ENCODE measurements at places on chromosomes 6 and 20.

DNA sequence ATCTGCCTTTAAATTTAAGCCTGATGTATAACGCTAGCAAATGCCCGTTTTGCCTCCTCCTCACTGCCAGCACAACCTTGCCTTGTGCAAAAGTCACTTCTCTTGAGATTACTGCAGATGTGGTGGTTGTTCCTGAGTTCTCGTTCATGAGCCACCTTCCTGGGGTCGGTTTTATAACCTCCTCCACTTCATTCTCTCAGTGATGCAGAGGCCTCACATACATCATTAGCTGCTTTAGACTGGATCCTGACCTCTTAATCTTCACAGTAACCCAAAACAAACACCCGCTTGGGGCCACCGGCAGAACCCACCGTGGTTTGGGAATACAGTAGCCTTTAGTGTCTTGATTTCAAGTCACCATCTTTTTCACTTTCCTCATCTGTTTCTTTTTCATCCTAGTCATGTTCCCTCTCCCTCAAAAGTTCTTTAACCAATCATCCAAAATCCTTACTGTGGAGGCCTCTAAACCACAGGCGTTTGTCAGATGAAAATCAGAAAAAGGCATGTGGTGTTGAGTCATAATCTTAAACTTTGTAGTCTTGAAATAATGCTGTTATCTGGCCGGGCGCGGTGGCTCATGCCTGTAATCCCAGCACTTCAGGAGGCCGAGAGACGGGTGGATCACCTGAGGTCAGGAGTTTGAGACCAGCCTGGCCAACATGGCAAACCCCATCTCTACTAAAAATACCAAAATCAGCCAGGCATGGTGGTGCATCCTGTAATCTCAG is 430.3 kb upstream of the SOX4 start:
- DNase-seq, result peak; percentile 65

DNA sequence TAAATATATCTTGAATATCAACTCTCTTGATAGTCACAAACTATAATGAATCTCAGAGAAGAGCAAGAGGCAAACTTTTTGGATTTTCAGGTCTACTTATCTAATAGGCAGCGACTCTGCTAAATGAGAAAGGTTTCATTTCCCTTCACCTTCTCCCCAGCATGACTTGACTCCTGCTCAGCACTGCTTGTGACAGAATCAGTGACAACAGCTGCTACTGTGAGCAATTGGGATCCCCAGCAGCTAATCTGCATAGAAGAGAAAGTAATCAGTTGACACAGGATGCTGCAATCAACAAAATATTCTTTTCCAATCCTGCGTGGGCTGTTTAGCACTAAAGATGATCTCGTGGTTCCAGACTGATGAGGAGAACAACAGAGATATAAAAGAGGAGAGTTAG is 205.5 kb downstream of the MMUT start:
- DNase-seq, result no peak

GRCh38 chr6:156197513-156197912 is 579.7 kb upstream of the ARID1B start:
- no peak for DNase-seq

- DNase-seq, result no peak
Measured at GRCh38 chr20:44113618-44114376, 73.2 kb downstream of the JPH2 start.

DNA sequence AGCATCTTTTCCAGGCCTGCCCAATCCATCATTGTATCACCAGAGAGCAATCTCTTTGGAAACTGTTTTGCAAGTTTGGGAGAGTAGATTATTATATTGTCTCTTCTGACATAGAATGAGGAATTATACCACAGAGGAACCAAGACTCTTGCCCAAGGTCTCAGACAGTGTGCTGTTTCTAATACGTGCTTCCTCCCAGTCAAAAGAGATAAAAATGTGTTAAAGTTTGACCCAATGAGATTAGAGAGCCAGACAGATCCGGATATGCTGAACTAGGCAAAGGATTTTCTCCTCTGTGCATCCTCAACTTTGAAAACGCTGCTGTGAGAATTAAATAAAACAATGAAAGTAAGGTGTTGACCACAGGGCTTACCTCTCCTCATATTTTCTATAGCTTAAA is 18.6 kb upstream of the NT5E start:
- DNase-seq, result no peak

DNA sequence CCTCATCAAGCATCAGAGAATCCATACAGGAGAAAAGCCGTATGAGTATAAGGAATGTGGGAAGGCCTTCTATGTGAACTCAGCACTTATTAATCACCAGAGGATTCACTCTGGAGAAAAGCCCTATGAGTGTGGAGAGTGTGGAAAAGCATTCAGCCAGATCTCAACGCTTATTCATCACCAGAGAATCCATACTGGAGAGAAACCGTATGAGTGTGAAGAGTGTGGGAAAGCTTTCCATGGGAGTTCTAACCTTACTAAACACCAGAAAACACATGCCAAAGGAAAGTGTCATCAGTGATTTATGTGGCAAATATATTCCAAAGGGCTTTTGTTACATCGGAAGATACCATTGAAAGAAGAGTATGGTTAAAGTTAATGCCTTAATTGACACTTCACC is 25.4 kb downstream of the ZKSCAN8 start:
- DNase-seq, result peak; percentile 78
